ENCODE measurements at places on chromosomes 6 and 20. TPM values are rescaled to one million over a fixed set of nuclear protein-coding genes. Genes with fewer than 3 reads are reported as not detected.

Gene THBS2
- total RNA-seq: 1,449 TPM

Gene C6orf141
- 0.69 TPM for total RNA-seq

Gene MTRF1L
- total RNA-seq: 14.3 TPM

Gene C4B
- total RNA-seq: 2.1 TPM

Gene ZC2HC1B
- total RNA-seq: not detected

Gene BFSP1
- total RNA-seq: 3.6 TPM

Gene SSTR4
- total RNA-seq: not detected

Gene OPN5
- total RNA-seq: not detected

Gene TOX2
- total RNA-seq: 2.1 TPM

Gene OVOL2
- total RNA-seq: not detected

Gene STX7
- 37.4 TPM for total RNA-seq

Gene ID4
- 2.4 TPM for total RNA-seq

Gene CNKSR3
- 3.0 TPM for total RNA-seq

All from smooth muscle cell of the umbilical artery (primary cell).